ENCODE measurements at places on chromosomes 12 and 14.
A peak's percentile ranks its signal among the peaks of the same experiment; 100 is the strongest.

GRCh38 chr12:118166946-118167345, 31.0 kb downstream of the PEBP1 start:
- no peak for DNase-seq

DNA sequence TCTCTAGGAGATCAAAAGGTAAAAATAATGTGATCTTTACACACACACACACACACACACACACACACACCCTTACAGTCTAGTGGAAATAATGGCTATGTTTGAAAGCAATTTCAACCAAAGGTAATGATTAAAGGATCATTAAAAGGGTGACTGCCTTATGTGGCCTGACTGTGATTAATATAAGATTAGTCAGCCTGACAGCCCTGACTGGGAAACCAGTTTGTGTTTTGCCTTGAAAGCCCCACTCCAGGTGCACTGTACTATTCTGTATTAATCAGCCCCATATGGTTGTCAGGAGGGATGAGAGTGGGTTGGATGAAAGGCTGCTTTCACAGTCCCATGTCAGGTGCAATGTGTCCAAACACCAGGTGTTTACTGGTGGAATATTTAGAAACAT, 10.5 kb downstream of the RASSF9 start:
- DNase-seq: peak; percentile 88

DNA sequence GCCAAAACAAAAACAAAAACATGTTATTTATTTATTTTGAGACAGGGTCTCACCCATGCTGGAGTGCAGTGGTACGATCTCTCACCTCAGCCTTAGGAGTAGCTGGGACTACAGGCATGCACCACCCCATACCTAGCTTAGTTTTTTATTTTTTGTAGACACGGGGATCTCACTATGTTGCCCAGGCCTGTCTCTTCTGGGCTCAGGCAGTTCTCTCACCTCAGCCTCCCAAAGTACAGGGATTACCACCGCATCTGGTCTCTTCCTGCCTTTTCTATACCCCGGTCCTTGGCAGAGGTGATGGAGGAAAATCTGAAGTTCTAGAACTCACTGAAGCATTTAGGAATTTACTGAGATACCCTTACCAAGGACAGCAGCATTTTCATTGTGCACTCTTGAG, 6.8 kb upstream of the IRF2BPL start:
- DNase-seq: no peak

GRCh38 chr14:24196071-24197055, 1.1 kb upstream of the TM9SF1 start:
- no peak for DNase-seq

- DNase-seq: no peak
These were observed 12.6 kb downstream of the SFSWAP start for GRCh38 chr12:131723532-131723931.

- DNase-seq: no peak
These were observed 414.1 kb downstream of the NPAS3 start for GRCh38 chr14:33352821-33353220.

GRCh38 chr12:31479516-31480210, 111.3 kb downstream of the DENND5B start:
- DNase-seq: no peak

- DNase-seq: no peak
These were observed 32.7 kb downstream of the DAD1 start for GRCh38 chr14:22556021-22556989.

DNA sequence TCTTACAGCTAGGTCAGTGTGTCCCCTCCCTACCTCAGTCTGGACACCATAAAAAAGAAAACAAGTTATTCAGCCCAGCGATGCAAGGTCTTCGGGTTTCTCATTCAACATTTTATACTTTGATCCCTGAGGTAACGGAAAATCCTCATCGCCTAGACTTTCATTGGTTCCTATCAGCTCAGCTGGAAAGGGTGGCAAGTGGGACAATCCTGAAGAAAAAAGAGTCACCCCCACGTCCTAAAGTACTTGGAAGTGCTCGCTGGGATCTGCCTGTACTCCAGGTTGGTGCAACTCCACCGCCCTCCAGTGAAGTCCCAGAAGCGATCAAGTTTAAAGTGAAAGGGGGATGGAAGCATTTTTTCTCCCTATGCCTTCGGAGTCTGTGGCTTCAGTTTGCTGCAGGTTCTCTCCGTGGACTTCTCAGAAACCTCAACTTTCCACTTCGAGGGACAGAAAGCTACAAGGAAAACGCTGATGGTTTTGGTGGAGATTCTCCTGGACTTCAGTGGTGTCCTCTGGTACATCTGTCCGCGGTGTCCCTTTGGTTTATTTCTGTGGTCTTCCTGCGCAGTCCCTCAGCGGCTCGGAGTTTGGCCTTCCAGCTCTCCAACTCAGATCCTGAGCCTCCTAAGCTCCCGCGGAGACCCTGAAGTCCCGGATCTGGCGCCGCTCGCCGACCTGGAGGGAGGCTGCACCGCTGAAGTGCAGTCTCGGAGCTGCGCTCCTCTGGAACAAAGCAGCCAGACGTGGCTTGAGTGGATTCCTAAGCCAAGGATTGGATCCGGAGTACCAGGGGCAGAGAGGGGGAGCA, 1.8 kb upstream of the LRFN5 start:
- no peak for DNase-seq

- no peak for DNase-seq
These were observed 21.1 kb upstream of the SCARB1 start for GRCh38 chr12:124884587-124885438.

GRCh38 chr14:56131004-56131864, 13.0 kb downstream of the PELI2 start:
- DNase-seq: no peak

DNA sequence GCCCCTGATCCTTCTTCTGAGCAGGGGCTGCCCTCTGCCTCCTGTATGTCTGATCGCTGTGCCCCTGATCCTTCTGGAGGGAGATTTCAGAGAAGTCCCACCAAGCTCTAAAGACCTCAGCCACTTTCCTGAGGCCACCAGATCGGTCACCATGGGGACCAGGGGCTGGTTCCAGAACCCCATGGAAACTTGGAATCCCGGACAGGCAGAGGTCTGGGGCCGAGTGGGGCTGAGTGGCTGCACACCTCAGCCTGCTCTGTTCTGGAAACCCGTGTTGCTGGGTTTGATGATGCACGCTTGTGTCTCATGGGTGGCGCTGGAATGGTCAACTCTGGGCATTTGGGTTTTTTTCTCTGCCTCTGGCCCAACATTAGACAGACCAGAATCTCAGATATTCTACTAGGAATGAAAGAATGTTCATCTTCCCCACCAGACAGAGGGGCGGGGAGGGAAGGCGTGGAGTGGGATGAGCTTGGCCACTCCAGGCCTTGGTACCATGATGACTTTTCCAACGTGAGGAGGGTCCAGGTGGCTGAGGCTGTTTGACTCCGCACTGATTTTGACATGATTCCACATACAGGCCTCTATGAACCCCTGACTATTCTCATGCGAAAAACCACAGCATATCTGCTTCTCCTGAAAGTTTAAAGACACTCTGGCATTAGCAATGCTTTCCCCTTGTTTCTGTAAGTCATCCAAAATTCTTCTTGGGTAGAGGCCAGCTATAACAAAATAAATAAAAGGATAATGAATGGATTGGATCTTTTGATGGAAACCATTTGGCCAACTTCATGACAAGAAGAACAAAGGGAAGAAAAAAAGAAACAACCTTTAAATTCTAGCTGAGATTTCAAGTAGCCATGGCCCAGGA, 114.5 kb downstream of the ADGRD1 start:
- no peak for DNase-seq

DNA sequence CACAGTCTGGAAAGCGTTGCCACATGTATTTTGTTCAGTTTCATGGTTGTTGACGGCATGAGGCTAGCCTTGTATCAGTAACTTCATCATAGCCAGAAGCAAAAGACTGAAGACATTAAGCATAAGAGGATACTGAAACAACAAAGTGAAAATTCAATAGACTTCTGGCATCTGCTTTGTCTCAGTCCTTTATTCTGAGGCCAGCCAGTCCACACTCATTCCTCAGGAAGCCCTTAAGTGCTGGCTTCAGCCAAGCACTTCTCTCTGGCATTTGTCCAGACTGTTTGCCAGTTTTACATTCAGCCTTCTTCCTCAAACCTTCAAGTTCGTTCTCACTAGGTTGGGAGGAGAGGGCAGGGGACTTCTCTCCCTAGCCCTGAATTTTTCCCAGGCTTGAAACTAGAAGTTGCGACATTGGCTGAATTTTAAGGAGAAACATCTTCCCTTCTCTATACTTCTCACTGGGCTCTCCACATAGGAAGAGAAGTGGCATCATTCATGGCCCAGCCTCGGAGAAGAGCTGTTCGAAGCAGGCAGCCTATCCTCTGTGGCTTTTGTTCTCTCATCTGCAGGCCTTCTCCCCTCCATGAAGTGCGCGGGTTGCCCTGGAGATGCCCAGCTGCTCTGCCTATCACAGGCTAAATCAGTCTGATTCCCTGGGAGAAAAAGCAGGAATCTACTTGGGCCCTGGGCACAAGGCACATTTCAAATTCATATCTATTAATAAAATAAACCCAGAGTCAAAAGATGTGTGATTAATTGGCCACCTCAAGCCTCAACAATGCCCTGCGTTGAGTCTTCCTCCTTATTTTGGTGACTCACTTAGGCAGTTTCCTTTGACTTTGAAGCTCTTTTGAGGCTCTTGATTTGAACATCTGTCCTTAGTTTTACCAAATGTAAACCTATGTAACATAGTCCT, 130.9 kb upstream of the PLEKHA5 start:
- no peak for DNase-seq

- no peak for DNase-seq
These were observed 789 bp upstream of the VWF start for GRCh38 chr12:6125310-6125608.

All from epithelial cell of proximal tubule (primary cell).